Activated CD8-positive, alpha-beta T cell treated with anti-CD3 and anti-CD28 coated beads, Interleukin-2, amount 10 ng/mL, durations not matched to agents 7 days and 5 days (primary cell): ENCODE measurements at places on chromosomes 12 and 14. TPM values are rescaled to one million over a fixed set of nuclear protein-coding genes. Genes with fewer than 3 reads are reported as not detected.

The PAX9 gene
- total RNA-seq, result not detected

The CLEC1A gene
- not detected for total RNA-seq

The A2ML1 gene
- not detected for total RNA-seq

The NANOG gene
- total RNA-seq, result not detected

The TSPAN11 gene
- total RNA-seq, result not detected

- DNase-seq, result no peak
These were observed 5.4 kb upstream of the EML5 start for GRCh38 chr14:88798156-88798555.

DNA sequence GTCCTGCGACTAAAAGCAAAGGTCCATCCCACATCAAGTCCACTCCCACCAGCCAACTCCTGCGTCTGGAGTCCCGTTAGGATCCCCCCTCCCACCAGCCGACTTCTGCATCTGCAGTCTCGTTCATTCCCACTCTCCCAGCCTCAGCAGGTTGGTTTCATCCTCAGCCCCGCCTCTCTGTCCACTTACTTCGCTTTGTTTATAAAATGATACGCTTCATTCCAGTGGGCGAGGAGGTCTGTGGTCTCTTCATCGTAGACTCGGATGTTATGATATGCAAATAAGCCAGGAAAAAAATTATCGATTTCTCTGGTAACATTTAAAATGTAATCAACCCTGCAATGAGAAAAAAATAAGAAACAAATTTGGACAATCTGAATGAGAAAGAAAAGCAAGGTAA lies 56.8 kb downstream of the SSH1 start:
- no peak for DNase-seq

- DNase-seq, result no peak
These were observed 374.8 kb downstream of the RMST start for GRCh38 chr12:97837401-97837800.

DNA sequence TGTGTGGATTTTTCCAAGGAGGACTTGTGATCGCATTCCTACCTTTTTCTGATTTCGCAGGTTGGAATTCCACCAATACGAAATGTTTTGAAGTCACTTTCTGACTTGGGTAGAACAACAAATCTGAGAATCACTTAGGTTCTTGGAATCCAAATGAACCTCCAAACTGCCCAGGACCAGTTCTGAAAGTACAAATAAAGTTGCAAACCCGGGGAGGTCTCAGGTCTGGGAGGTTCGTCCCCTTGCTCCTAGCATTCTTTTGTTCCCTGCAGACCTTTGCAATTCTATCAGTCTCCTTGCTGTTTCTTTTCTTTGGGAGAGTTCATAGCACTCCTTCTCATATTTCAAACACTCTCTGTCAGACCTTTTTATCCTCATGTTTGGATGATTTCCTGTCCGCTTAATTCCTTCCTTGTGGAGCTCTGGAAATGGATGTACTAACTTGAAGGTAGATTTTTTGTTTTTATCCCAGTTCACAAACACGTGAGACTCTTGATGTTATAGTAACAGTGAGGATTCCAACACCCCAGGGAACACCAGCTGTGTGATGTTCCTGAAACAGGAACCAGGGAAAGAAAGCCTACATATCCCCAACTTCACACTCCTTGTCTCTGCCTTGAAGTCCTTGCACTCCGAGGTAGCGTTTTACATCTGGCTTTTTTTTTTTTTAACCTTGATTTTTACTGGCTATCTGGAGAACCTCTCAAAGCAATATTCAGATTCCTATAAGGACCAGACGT lies 70.6 kb downstream of the TMEM132C start:
- no peak for DNase-seq

DNA sequence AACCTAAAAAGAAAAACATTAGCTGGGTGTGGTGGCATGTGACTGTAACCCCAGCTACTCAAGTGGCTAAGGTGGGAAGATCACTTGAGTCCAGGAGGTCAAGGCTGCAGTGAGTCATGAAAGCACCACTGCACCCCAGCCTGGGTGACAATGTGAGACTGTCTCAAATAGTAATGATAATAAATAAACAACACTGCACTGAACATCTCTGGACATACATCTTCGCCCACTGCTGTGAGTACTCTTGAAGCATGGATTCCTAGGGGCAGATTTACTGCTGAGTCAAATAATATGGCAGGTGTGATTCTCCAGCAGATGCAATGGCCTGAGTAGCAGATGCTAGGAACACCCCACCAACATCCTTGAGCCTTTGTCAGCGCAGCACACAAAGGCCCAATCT lies 23.6 kb downstream of the ABCB9 start:
- DNase-seq, result no peak

GRCh38 chr12:103858953-103859601 lies 18.0 kb upstream of the NT5DC3 start:
- DNase-seq, result no peak

DNA sequence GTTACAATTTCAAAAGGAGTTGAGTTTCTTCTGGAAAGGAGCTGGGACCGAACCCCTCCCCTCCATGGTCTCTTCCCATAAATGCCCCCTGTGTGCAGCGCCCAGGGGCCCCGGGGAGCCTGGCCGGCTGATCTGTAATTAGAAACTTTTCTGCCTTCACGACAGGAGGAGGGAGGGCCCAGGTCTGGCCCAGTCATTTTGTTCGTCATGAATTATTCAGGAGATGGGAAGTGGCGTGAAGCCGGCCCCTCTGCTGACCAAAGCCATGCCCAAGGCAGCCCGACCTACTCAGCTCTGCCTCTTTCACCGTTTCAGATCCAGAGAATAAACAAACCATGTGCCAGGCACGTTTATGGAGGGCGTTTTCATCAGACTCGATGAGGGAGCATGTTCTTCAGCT lies 33.3 kb upstream of the MSI1 start:
- no peak for DNase-seq

GRCh38 chr14:60878121-60878520 lies 102.8 kb downstream of the TRMT5 start:
- no peak for DNase-seq

DNA sequence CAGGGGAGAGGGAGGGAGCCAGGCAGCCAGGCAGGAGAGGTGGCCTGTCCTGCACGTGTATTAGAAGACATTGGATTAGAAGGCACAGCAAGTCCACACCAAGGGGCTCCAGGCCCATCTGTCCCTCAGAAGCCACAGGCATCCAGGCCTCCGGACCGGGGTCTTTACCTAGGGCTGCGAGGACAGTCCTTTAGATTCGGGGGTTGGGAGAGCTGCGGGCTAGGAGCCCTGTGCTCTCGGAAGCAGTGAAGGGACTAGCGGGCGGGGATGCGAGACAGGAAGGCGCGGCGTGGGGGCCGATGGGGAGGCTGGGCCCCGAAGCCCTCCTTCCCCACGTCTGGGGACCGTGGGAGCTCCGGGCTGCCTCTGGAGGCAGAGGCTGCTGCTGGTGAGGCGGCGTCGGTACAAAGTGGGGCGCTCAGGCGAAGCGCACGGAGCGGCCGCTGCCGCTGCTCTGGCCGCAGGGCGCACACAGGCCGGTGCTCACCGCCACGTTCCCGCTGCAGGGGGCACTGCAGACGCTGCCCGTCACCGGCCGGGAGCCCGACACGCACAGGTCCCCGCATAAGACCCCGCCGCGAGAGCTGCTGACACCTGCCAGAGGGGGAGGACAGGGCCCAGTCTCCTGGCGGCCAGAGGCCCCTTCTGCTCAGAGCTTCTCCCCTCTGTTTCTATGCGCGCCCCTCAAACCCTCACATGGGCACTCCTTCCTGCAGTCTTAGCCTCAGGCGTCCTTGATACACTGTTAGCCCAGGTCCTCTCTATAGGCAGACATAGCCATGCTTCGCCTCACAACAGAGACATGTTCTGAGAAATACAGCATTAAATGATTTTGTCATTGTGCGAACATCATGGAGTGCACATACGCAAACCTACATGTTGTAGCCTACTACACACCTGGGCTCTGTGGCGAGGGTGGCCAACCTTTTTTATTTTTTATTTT lies 17.3 kb downstream of the KRT7 start:
- no peak for DNase-seq

DNA sequence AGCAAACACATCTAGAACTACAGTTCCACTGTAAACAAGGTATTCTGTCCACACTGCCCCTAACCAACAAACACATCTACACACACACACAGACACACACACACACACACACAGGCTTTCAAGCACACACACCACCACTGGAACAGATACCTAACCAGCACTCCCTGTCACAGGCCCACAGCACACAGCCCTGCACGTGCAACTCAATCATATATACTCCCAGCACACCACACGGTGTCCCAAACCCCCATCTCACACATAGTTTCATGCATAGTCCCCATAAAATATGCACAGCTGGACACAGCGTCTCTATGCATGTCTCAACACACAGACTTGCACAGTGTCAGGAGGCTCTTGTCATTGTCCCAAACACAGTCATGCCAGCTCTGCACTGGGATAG lies 27.6 kb downstream of the KRT8 start:
- DNase-seq, result no peak

DNA sequence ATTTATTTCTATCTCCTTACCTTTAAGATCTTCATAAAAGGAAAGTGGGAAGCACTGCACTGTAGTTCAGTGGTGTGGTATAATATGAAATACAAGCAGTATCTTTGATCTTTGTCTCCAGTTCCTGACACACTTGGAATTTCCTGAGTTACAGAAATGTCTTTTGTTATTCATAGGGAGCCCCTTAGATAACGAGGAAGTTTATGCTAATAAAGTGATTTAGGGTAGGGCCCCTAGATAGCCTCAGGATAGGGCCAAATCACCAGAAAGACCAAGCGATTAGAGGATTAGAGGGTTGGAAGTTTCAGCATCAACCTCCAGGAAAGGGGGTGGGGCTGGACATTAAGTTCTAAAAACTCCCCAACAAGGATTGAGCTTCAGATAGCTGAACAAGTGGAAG lies 29.9 kb upstream of the DDHD1 start:
- no peak for DNase-seq

GRCh38 chr12:113933201-113933786 lies 32.8 kb downstream of the RBM19 start:
- DNase-seq, result no peak

GRCh38 chr14:74492776-74493342 lies at the start of gene NPC2:
Gene NPC2 (minus strand): TSS chr14:74493305. CDS start chr14:74493274, 31 bp downstream.
- peak; percentile 26 for DNase-seq

- peak; percentile 50 for DNase-seq
These were observed 4.1 kb downstream of the EVL start for GRCh38 chr14:100069161-100069800.
